ENCODE measurements at places on chromosomes 2 and 18.
A peak's percentile ranks its signal among the peaks of the same experiment; 100 is the strongest.

GRCh38 chr18:55763805-55764204, 175.8 kb upstream of the TCF4 start:
- DNase-seq: no peak

- peak; percentile 21 for DNase-seq
Measured at GRCh38 chr18:13611142-13611600, 115.2 kb downstream of the FAM210A start.

- no peak for DNase-seq
Measured at GRCh38 chr2:161238265-161238559, 70.0 kb upstream of the PSMD14 start.

DNA sequence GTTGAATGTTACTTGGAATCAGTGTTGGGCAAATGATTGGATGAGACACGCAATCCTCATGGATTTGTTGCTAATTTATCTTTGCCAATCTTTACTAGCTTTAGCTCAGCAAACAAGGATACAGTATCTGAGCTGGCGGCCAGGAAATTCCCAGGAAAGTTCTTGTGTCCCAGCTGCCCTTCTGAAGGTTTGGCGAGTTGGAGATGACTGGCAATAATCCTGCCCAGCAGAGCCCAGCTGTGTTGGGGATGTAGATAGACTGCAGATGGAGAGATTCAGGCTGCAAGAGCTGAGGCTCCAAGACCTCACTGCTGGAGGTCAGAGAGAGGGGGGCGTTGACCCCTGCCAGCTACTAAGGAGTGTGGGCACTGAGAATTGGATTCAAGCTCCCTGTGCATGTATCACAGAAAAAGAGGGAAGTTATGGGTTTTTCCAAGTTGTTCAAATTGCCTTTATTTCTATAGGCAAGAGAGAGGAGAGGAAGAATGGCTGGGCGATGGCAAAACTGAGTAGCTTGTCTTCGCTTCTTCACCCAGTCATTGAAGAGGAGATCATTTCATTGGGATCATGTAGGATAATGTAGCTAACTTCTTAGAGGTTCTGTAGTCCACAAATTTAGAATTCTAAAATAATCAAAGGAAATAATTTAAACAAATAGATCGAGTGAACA, 506.8 kb upstream of the LRATD1 start:
- DNase-seq: no peak
